SJSA1 (cell line): ENCODE measurements at places on chromosomes 2 and 18. TPM values are rescaled to one million over a fixed set of nuclear protein-coding genes. Genes with fewer than 3 reads are reported as not detected.

The POTEJ gene
- total RNA-seq = not detected in 2 replicates

The PTRHD1 gene
- 14.8 and 51.0 TPM in 2 replicates for total RNA-seq

The OBSL1 gene
- 53.1 and 55.3 TPM in 2 replicates for total RNA-seq

The EPHA4 gene
- total RNA-seq = 1.3 and 2.7 TPM in 2 replicates

The QPCT gene
- 7.1 and 10.8 TPM in 2 replicates for total RNA-seq

The MROH2A gene
- total RNA-seq = not detected in 2 replicates

The ANKRD30B gene
- not detected in 2 replicates for total RNA-seq

The AGXT gene
- 0.26 TPM in 1 of 2 replicates, not detected in the other for total RNA-seq

The ALPG gene
- total RNA-seq = 0.03 TPM in 1 of 2 replicates, not detected in the other

The IL1RN gene
- not detected in 2 replicates for total RNA-seq

The SIX2 gene
- total RNA-seq = 3.6 and 5.6 TPM in 2 replicates

The RNPEPL1 gene
- 14.3 and 14.9 TPM in 2 replicates for total RNA-seq

The TMEM163 gene
- total RNA-seq = not detected in 2 replicates

The SCYGR5 gene
- not detected in 2 replicates for total RNA-seq

The C2orf80 gene
- total RNA-seq = not detected in 2 replicates

The CPO gene
- total RNA-seq = not detected in 2 replicates

The IMP4 gene
- 95.7 and 112 TPM in 2 replicates for total RNA-seq
